ENCODE measurements at places on chromosomes 3 and 15.

- no peak for DNase-seq
Measured at GRCh38 chr3:156551261-156551660, 3.7 kb downstream of the SSR3 start.

DNA sequence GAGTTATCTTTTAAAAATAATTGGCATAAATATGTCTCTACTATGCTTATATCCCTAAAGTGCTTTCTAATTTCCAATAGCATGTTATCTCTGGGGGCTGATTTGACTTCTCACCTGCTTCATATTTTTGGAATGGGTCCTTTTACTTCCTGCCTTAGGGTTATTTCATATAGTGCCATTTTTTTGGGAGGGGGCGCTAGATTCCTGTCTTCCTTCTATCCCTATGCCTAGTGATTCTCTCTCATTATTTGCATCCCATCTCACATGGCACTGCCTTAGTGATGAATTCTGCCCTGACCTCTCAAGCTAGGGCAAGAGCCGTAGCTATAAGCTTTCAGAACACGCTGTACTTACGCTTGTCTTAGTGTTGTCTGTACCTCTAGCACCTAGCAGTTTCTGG, 150.3 kb upstream of the SLITRK3 start:
- no peak for DNase-seq

DNA sequence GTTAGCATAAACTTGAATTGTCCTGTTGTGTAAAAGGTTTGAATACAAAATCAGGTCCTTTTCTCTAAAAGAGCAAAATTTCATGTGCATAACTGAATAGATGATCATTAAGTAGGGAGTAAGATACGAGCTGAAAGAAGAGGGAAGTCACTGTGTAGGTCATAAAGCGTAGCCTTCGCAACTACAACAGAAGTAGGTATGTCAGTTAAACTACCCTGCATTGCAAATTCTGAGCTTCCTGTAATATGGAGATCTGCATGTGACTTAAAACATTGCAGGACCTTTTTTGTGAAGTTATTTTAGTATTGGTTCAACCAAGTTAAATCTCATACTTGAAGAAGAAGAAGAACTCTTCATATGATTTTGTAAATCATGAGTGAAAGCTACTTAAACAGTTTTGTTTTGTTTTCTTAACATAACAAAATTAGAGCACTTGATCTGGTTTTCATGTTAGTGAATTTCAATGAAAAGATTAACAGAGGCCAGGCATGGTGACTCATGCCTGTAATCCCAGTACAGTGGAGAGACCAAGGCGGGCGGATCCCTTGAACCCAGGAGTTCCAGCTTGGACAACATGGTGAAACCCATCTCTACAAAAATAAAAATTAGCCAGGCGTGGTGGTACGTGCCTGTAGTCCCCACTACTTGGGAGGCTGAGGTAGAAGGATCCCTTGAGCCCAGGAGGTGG, 26.4 kb downstream of the ARMC8 start:
- DNase-seq = no peak

- no peak for DNase-seq
Measured at GRCh38 chr3:28188686-28189085, 52.7 kb upstream of the CMC1 start.

DNA sequence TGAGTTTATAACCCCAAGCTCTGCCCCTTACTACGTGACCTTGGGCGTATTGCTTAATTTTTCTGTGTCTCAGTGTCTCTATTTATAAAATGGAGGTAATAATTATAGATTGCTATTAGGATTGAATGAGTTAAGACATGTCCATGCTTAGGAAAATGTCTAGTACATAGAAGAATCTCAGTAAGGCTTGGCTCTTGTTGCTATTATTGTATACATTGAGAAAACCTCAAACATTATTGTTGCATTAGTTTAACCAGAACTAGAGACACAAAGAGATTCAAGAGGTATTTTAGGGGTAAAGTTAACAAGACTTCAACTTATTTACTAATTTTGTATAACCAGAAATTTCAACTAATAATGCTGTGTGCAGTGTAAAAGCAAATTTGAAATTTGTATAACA, 66.7 kb downstream of the MEF2A start:
- no peak for DNase-seq

DNA sequence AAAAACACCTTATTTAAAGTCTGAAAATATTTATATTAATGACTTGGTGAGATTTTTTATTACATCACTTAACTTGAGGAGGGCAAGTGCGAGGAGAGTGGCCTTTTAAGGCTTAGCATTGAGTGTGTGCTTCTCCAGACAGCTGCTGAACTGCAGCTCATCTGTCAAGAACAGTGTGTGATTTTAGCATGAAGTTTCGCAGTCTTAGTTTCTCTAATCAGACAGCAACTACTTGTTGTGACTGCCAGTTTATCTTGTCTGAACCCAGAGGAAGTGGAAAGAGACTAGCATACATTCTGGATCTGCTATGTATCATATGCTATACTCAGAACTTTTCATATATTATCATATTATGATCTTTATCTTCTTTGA, 291.7 kb upstream of the ROPN1 start:
- peak; percentile 74 for DNase-seq

DNA sequence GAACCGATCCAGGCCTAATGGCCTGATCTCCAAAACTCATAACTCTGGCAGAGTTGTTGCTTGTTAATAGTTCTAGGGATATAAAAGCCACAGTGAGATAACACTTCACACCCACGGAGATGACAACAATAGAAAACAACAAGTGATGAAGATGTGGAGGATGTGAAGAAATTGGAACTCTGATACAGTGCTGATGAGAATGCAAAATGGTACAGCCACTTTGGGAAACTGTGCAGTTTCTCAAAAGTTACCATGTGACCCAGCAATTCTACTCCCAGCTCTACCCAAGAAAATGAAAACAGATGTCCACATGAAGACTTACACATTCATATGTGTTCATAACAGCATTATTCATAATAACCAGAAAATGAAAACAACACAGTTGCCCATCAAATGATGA, 3.8 kb downstream of the CMTM7 start:
- DNase-seq = no peak

- DNase-seq = no peak
Measured at GRCh38 chr3:6022621-6023020, 835.1 kb downstream of the EDEM1 start.

- DNase-seq = no peak
Measured at GRCh38 chr3:190166948-190167347, 46.3 kb upstream of the P3H2 start.
